Thymus (tissue), 14 donors: ENCODE measurements at places on chromosomes 4 and X. TPM values are rescaled to one million over a fixed set of nuclear protein-coding genes. Genes with fewer than 3 reads are reported as not detected.

GRCh38 chrX:110477593-110478228 lies 119.1 kb downstream of the RTL9 start:
- DNase-seq: no peak

DNA sequence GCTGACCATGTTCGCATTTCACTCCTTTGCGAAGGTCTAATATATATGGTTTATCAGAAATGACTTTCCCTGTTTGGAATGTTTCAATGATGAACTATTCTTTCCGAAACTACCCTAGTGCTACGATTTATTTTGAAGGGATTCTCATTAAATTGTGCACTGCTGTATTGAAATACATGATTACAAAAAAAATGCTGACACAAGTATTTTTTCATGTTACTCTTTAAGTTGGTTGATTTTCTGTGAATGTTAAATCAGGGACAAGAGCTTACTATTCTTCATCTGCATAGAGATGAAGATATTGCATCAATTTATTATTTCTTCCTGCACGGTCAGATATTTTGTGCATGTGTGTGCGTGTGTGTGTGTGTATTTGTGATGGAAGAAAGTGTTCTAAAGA lies 731.5 kb upstream of the AGA start:
- no peak for DNase-seq

DNA sequence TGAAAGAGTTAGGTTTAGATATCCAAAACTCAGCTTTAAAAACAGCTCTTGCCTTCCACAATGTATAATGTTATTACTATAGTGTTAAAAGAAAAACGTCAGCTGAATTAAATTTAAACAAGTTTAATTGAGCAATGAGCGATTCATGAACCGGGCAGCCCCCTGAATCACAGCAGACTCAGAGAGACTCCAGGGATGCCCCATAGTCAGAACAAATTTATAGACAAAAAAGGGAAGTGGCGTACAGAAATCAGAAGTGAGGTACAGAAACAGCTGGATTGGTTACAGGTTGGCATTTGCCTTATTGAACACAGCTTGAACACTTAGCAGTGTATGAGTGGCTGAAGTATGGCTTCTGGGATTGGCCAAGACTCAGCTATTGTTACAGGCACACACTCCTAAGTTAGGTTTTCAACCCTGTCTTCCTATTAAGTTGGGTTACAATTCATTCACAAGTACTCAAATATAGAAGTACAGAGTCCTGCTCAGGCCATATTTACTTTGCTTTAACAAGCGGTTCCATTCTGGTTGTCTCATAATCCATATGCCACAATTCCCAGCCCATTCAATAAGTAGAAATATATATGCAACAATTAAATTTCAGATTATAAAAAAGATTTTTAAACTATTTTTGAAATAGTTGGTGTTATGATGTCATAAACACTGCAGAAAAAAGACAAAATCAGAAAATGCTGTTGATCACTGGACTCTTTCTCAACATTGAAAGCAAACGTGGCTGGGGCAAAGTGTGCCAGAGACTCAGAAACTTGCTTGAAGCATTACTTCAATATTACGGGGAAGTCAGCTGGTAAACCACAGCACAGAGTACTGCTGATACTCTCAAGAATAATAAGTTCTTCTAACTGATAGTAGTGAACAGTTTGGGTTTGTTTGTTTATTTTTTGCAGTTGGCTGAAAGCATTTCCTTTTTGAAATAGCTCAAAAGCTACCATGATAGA lies 459.7 kb downstream of the RAB28 start:
- DNase-seq: no peak

DNA sequence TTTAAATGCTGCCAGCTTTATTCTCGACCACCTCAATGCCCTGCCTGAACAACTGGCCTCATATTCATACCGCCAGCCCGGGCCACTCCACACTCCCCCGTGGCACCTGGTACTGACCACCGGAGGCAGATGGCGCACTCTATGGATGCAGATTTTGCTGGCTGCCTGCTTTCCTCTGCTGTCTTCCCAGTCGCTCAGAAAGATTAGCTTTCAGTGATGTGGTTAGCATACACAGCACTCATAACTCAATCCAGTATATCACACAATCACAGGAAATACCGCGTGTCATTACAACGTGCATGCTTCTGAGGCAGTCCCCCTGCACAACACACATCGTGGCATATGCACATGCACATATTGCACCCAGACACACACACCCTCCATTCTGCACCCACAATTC lies 147.2 kb upstream of the BCOR start:
- DNase-seq: no peak

- DNase-seq: no peak
These were observed 11.7 kb downstream of the COQ2 start for GRCh38 chr4:83272900-83273299.

DNA sequence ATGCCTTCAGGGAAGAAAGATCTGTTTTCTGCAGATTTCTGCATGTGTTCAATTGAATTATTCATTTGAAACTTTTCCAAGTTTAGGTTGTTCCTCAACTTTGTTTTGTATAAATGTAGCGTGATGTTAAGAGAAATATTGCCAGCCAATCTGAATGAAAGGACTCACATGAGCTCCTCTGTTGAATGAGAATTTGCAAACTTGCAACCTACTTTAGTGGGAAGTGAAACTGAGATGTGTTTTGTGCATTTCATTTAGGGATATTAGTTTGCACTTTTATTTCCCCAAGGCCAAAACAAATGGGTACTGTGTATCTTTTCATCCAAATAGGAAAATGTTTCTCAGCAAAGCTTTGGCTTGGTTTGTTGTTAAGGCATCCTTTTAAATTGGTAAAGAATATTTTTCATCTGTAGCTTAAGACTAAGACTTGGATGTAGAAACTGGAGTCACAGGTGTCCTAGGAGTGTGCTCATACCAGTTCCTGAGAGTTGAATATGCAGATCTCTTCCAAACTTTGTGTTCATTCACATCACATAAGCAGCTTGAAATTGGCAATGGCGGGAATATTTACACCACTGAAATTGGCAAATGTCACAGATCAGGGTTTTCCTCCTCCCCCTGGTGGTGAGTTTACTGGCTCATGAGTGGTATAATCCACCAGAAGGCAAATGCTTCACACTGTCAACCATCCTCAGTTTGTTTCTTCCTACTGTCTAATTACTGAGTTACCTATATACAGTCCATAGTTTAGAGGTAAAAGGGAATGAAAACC lies 193.6 kb upstream of the BANK1 start:
- DNase-seq: no peak

- DNase-seq: no peak
These were observed 15.5 kb downstream of the P2RY8 start for GRCh38 chrX:1521459-1521956.

DNA sequence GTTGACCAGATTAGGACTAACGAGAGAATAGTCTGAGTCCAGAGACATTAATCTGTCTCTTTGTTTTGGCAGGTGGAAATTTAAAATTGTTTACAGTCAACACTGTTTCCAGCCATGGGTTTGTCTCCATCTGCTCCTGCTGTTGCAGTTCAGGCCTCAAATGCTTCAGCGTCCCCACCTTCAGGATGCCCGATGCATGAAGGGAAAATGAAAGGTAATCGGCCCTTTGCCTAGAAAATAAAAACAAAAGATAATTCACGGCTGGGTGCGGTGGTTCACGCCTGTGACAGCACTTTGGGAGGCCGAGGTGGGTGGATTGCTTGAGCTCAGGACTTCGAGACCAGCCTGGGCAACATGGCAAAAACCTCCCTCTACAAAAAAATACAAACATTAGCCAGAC lies 815 bp downstream of the HCCS start:
- no peak for DNase-seq

DNA sequence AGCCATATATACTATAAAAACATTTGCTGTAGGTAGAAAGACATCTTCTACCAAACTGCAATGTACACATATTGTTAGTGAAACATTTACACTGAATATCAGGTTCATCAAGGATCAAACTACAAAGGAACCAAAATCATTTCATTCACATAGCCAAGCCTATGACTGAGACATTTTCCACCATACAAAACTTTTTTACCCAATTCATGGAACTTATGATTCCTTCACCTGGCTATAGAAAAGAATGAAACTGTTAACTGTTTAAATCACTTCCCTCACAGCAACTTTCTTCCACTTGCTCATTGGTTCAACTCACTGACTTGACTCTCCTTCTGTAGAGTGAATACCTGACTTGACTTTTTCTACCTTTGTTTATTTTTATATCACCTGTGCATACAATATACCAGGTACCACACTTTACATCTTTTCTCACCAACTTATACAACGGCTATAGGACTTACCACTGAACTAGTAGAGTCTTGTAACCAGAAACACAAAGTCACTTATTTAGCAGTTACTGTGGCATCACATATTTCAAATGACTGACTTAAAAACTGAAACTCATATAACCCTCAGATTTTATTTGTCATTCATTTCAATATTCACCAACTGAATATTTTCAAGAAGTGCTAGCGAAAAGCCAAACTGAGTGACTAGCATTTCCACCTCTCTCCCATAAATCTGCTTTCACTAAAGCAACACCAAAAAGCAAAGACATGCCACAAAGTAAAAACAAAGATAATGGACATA lies 30.9 kb downstream of the CAMK2D start:
- no peak for DNase-seq

GRCh38 chrX:17081511-17081910 lies 135.1 kb downstream of the REPS2 start:
- no peak for DNase-seq

Gene INPP4B
- total RNA-seq: 7.8 TPM

Gene SPP1
- total RNA-seq: 44.2 TPM

Gene CFP
- 19.8 TPM for total RNA-seq

Gene SLC25A31
- 0.05 TPM for total RNA-seq

Gene ATP10D
- total RNA-seq: 7.2 TPM

Gene GPRASP2
- 9.6 TPM for total RNA-seq

Gene ARHGEF6
- 73.9 TPM for total RNA-seq

Gene BTK
- total RNA-seq: 6.5 TPM

Gene IGSF1
- total RNA-seq: 0.94 TPM

Gene PLP1
- 9.6 TPM for total RNA-seq
